ENCODE measurements at places on chromosomes 5 and 9. TPM values are rescaled to one million over a fixed set of nuclear protein-coding genes. Genes with fewer than 3 reads are reported as not detected.

DNA sequence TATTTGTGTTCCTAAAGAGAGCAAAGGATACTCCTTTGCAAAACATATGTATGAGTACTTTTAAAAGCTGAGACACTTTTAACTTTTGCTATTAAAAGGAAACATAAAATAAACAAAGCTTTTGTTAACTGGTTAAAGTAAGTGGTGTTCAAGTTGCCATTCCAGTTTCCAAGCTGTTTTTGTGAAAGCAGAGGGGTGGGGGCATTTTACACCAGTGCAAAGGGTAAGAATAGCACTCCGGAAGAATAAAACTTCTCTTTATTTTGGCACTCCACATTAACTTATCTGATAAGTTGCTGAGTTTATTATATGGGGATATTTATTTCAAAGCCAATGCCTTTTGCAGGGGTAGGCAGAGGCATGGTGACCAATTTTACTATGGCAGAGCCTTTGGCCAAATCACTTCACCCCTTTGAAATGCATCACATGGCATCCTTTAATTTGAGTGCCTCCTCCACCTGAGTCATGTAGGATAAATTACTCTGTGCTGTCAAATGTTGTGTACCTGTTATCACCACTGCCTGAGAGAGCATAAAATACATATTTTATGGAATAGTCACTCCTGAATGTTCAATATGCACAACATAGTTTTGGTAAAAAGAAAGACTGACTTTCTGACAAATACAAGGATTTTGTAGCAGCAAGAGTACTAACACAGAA is 62.9 kb downstream of the MLLT3 start:
- DNase-seq = no peak

DNA sequence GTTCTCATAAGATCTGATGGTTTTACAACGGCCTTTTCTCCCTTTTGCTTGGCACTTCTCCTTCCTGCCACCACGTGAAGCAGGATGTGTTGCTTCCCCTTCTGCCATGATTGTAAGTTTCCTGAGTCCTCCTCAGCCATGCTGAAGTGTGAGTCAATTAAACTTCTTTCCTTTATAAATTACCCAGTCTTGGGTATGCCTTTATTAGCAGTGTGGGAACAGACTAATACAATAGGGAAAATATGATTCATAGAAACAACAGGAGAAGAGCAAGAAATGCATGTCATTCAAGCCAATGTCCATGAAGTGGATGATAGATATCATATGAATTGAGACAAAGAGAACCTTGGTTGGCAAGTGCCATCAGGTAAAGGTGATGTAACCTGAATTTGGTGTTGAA is 128.3 kb upstream of the HAPLN1 start:
- no peak for DNase-seq

The NUTM2G gene
- not detected for total RNA-seq

DNA sequence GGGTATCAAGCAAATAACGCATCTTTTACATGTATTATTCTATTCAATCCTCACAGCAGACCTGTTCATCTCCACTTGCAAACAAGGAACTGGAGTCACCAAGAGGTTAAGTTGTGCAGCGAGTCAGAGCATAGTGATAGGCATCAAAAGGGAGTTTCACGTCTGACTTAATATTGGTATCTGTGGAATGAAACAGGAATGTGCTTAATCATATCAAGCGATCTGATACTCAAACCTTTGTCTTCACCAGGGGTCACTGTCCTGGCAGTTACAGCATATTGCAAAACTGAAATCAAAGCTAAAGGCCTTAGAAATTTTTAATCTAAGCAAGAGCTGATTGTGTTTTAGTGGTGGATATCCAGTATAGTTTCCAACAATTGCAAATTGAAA is 271.6 kb downstream of the PLK2 start:
- no peak for DNase-seq
